ENCODE measurements at places on chromosomes 5 and 9.

DNA sequence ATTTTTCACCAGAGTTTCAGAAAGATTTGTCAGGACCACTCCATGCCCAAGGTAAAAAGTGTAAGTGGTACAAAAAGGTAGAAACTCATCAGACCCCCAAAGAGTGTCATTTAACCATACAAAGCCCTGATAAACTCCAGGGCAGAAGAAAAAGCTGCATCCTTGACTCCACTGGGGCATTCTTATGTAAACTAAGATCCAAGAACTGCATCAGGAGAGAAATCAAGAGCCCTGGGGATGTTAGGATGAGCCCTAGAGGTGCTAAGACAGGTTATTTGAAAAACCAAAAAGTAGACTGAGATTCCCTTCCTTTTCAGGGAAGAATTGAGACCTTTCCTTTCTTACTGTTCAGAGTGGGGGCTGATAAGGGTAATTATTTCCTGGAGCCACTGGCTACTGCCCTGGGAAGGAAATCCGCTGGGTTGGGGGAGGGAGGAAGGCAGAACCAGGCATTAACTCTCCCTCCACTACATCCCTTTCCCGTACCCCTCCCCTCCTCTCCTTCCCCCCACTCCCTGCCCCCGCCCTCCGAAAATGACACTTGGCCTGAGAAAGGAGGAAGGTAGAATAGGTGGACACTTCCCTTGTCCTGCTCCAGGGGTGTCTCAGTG is 54.7 kb downstream of the FXN start:
- no peak for DNase-seq

GRCh38 chr9:19940811-19941535 is 152.1 kb upstream of the SLC24A2 start:
- no peak for DNase-seq

DNA sequence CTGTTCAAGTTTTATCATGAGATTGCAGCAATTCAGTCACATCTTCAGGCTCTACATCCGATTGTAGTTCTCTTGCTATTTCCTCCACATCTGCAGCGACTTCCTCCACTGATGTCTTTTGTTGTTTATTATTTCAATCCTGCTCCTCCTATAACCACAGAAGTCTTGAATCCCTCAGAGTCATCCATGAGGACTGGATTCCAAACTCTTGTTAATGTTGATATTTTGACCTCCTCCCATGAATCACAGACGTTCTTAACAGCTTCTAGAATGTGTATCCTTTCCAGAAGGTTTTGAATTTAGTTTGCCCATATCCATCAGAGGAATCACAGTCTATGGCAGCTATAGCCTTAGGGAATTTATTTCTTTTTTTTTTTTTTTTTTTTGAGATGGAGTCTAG is 3.6 kb downstream of the FBXO38 start:
- no peak for DNase-seq

GRCh38 chr9:26033336-26033735 is 355.1 kb upstream of the TUSC1 start:
- no peak for DNase-seq

DNA sequence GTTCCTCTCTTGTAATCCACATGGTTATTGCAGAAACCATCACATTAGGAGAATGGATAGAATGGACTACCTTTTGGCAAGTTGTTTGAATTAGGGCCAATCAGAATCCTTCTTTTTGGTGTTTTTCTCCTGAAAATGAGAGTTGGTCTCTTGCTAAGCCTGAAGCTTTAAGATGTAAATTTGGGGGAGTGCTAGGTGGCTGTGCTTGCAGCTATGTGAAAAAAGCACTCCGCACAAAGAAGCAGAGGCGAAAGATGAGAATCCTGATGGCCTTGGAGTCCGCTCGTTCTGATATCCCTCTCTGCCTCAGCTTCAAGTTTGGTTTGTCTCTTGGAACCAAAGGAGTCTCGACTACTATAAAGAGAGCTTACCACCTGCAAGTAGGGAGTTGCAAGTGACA is 63.6 kb downstream of the INIP start:
- DNase-seq = no peak

DNA sequence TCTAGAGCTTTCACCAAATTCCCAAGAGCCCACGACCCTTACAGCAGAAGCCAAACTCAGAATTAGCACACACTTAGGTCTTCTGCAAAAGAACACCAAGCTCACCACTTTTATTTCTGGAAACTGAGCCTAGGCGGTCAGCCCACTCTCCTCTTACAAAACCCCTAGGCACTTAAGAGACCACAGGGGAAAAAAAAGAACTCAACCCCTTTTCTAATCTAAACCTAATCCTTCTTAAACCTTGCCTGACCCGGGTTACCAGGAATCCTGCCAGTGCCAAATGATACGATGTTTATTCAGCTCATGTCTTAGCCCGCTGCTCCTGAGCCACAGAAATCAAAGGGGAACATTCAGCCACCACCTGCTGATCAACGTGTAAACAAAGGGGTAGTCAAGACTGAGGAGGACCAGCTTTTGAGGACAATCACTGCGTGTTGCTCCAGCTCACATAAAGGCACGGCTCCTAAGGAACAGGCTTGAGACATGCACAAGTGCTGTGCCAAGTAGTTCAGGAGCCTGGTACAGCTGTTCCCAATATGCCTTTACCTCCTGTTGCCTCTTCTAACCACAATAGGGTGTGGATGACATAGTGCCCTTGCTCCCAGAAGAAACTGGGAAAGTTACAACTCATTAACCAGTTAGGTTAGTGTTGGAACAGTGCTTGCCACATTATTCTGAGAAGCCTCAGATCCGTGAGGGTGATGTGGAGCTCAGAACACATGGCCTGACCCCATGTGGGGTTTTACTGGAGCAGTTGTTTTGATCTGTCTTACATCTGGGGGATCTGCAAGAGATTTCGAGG is 49.3 kb downstream of the ZFAND5 start:
- no peak for DNase-seq

DNA sequence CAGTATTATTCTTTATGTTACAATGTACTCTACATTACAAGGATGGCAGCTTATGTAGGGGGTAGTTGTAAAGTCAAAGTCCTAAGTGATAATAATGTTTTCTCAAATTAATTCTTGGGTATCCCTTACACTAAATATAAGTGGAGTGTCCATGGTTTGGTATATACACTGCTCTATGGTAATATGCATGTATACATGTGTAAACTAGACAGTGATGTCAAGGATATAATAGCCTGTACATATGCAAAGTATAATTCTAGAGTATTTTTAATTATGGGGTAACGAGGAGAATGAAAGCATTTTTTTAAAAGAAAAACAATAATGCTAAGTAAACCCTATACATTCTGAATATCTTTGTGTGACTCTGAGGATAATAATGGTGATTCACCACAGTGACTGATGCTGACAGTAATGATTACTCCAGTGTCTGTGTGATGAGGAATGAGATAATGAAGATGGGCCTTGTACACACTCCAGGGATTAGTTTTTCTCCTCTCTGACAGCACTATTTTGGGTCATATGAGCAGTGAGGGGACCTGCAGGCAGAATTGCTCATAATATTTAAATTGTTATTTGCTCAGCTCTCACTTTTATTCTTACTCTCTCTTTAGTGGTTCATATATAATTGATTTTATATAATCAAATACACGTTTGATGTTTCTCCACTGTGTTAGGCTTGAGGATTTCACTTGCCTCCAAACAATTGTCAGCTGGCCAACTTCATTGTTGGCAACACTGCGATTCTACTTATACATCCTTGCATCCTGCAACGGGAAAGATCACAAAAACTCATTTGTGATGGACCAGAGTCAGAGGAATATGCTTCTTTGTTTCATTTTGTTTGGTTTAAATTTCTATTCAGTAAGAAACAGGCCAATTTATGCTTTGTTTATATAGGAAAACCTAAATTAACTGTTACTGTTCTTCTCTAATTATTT is 88.2 kb downstream of the NREP start:
- no peak for DNase-seq

- DNase-seq = no peak
Measured at GRCh38 chr5:37477426-37477825, 98.3 kb downstream of the WDR70 start.

- no peak for DNase-seq
Measured at GRCh38 chr9:21294364-21294774, 10.7 kb downstream of the IFNA5 start.

GRCh38 chr9:15138357-15138686 is 168.7 kb downstream of the TTC39B start:
- DNase-seq = no peak

DNA sequence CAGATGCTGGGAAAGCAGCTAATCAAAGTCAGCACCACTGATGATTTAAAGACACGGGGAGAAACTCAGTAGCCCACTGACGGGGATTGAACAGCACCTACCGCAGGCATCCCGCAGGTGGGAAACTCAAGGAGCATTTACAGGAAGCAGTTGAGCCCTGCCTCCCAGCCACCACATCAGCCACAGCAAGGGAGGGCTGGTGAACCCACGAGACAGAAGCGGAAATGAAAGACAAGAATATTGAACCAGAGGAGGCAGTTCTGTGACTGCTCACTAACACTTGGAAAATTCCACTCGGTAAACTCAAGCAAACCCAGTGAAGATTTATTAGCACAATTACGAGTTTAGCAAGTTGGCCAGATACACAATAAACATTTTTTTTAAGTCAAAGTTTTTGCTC is 10.6 kb upstream of the FAM163B start:
- DNase-seq = no peak

DNA sequence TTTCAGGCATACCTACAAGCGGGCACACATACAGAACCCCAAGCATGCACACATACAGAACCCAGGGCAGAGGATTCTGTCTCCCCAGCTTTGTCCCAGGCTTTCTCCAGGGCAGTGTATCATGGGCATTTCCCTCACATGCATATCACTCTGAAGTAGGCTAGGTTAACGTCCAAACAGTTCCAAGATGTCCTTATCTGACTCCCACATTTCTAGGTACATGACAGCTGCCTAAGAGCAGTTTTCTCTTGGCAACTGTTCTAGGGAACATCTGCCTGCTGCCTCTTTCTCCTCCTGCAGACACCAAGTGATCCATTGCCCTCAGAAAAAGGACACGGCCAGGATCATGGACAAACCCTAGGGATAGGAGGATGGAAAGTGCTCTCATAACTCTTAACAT is 84.9 kb upstream of the NR3C1 start:
- no peak for DNase-seq

DNA sequence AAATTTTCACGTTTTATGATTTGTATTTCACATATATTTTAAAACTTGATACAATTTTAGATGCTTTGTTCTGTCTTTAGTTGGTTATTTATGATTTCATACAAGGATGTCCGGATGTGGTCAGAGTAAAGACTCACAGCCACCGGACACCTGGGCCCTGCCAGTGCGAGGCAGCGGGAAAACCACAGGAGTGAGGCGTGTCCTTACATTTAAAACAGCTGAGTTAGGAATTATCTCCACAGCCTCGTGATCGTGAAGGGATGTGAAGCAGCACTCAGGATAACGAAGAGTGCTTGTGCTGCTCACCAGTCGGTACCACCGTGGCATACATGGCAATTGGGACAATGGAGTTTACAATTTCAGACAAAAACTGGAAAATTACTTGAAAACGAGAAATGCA is 14.0 kb downstream of the SNX18 start:
- no peak for DNase-seq

DNA sequence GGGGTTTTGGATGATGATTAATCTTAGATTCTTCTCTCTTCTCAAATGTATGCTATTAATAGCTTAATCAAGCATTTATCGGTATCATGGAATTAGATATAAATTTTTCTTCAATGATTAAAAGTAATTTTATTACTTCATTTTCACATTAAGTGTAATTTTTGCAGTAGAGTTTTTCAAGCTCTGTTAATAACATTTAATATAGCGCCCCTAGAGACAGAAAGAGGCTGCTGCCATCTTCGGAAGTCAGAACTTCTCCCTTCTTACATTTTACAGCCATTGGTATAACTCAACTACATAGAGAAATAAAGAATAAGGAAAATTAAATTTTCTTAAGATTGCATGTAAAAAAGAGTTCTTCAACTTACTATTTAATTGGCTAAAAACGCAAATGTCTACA is 540.3 kb downstream of the GABRG2 start:
- DNase-seq = no peak

- no peak for DNase-seq
Measured at GRCh38 chr9:106648799-106649198, 214.2 kb upstream of the ZNF462 start.

DNA sequence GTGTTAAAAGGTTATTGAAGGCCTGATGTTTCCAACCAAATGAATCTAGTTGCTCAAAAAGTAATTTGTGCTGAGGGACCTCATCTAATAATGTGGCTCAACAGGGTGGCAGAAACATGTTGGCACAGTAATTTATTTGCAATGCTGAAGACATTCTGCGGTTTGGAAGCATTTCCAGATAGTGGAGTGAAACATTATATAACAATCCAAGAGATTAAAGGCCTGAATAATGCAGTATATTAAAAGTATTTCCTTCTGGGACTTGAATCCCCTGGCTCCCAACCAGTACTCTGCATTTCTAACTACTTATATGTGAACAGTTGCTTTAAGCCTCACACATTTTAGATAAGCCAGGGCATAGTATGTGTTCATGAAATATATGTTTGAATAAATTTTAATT is 25.9 kb upstream of the ALDH1A1 start:
- no peak for DNase-seq

DNA sequence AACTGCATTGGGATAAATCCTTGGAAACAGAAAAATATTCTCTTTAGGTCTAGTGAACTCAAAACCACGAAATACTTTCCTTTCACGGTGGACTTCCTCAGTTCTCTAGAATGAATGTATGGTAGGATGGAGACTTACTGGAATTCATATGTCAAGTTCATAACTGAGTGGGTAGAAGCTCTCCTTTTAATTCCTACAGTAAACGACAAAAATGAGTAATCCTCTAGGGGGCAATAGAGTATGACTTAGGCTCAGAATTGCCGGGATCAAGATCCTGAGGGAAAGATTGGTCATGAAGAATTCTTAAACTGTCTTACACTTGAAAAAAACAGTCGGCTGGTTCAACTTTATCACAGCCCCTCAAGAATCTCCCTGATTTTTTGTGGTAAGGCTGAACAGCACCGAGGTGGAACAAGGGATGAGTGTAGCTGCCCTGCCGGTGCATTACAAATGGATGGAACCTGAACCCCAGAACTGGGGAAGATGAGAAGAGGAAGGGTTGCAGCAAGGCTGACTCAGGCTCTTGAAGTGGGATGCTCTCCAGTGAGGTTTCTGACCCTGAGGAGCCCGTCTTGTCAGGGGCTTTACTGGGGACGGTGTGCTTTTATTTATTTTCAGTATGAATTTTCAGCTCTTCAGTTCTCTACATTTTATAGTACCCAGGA is 14.0 kb upstream of the LOX start:
- no peak for DNase-seq

- DNase-seq = no peak
Measured at GRCh38 chr9:6024035-6024554, 8.7 kb upstream of the RANBP6 start.

- no peak for DNase-seq
Measured at GRCh38 chr5:10138395-10139057, 111.2 kb downstream of the ATPSCKMT start.

DNA sequence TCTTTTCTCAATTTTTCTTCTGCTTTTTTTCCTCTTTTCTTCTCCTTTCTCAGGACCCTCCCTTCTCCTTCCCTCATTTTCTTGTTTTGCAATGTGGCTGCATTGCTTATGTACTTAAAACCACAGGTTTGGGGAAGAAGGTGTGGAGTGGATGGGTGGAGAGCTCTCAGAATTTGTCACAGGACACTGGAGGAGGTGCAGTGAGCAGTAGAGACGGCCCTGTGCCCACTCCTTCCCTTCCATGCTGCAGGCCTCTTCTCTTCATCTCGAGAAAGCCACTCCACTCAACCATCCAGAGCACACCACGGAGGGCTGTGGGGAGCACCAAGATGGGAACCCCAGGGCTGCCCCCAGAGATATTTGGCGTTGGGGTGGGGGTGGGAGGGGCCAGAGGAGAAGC is 92.3 kb downstream of the FSTL4 start:
- DNase-seq = no peak

- DNase-seq = no peak
Measured at GRCh38 chr9:116959809-116960208, 272.7 kb downstream of the TRIM32 start.
